ENCODE measurements at places on chromosomes 3 and 15.

DNA sequence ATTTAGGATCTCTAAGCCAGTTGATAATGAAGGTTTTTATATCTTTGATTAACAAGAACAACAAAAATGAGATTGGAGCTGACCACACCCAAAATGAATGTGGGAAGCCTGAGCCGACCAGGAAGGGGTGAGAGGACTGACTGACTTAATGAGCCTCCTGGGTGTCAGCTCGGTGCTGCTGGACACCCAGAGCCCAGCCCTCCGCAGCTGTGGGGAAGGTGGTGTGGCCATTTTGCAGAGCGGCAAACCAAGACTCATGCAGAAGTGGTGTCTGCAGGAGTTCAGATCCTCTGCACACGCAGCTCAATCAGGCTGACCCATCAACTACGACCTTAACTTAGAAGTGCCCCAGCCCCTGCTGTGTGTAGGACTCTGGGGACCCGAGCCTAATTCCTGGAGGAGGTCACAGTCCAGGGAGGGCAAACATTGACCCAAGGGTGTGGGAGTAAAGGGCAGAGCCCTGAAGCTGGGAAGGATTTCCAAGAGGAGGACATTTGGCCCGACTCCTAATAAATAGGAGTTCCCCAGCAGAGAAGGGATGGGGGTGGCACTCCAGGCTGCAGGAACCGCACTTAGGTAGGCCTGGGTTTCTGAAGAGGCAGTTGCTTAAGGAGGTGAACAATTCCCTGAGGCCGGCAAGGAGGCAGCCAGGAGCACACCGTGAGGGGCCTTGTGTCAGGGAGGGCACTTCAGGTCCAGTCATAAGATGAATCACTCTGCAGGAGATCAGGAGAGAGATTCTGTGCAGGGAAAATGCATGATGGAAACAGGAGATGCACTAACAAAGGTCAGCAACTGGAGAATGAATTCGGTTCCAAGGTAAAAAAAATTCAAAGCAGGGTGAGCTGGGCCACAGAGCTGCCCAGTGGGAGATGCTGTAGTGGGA lies 197.1 kb upstream of the TPM1 start:
- no peak for DNase-seq

DNA sequence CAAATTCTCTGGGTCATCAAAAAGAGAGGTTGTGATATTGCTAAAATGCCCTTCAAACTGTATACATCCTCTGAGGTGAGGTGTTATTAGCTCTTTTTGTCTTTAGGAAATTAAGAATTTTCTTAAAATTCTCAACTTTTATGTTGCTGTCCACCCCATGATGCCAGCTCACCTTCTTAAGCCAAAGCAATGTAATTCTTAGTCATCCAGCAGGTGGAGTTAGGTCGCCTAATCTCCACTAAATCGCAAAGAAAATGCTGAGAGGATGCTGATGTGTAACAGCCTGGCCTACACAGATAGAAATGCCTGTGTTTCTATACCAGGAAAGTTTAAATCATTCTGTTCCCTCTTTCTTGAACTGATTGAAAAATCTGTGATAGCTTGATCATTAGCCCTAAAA lies 770.2 kb upstream of the ALCAM start:
- DNase-seq: peak; percentile 57

- no peak for DNase-seq
Observed at GRCh38 chr3:39021029-39021428, 30.7 kb downstream of the SCN11A start.

- peak; percentile 84 for DNase-seq
Observed at GRCh38 chr15:41811432-41812195, 16.3 kb upstream of the JMJD7 start.

Data from umbilical cord (tissue), 2 donors.